NCI-H748 treated with DMSO at 0.1 percent for 48 hours (cell line): ENCODE measurements at places on chromosomes 6 and 20.

DNA sequence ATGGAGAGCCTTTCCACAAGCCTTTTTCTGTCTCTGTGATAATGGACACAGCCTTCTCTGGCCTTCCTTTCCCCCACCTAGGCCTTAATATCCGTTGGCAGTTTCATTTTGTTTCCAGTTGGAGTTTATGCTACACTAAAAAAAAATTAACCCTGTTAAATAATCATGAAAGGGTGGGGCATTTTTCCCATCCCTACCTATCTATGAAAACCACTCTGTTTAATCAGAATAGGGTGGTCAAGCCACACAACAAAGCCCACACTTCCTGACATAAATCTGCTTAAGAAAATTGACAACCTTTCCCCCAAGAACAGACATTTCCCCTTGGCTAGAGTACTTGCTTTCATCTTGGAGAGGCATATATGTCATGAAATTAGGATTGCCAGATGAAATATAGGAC lies 14.2 kb downstream of the TXLNB start:
- no peak for DNase-seq

DNA sequence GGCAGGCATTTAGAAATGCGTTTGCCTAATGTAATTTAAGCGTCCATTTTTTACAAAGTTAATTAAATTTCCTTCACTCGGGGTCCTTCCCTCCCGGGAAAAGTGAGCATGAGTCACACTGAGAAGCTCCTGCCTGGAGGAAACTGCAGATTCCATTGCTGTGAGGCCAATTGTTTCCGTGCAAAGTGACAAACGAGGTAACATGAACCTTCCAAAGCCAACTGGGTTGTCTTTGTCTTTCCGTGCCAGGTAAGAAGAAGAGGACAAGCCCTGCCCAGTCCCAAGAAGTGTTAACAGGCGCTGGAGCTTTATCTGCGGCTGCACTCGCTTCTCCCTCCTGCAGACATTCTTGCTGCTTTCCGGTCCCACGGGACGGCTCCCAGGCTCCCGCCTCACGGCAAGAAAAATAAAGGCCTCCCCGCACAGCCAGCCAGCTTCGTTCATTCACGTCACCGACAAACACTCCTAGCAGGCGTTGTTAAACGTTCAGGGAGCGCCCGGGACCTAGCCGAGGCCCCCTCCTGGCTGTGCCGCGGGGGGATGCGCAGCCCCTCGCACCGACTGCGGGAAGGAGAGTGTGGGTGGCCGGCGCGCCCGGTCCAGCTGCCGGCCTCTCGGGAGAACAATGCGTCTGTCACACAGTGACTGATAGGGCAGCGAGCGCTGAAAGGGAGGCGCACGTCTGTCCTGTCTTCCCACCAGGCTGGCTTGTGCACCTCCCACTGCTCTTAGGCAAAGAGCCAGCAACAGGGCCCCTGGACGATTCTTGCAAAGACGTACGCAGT lies 61.5 kb upstream of the HDDC2 start:
- DNase-seq: peak; percentile 63

- DNase-seq: no peak
Measured at GRCh38 chr20:3014179-3014578, 29.2 kb upstream of the GNRH2 start.

- no peak for DNase-seq
Measured at GRCh38 chr20:25744261-25744660, 47.6 kb upstream of the ZNF337 start.

- no peak for DNase-seq
Measured at GRCh38 chr6:34285448-34286164, 36.8 kb upstream of the SMIM29 start.

DNA sequence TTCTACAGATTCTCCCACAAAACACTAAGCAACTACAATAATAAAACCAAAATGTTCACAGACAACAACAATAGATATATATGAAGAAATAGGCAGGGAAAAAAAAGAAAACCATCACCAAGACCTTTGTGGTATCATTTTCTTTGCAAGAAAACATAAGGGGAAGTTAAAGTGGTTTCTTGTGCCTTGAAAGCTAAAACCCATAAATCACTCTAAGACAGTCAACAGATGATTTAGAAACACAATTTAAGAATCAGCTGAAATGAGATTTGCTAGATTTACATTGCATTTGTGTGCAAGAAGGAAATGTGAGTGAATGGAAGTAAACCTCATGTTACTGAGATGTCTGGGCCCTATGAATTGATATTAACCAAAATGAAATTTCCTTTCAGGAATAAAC lies 1265.4 kb upstream of the GJE1 start:
- DNase-seq: no peak

GRCh38 chr6:149223120-149223903 lies 94.2 kb upstream of the TAB2 start:
- DNase-seq: no peak

DNA sequence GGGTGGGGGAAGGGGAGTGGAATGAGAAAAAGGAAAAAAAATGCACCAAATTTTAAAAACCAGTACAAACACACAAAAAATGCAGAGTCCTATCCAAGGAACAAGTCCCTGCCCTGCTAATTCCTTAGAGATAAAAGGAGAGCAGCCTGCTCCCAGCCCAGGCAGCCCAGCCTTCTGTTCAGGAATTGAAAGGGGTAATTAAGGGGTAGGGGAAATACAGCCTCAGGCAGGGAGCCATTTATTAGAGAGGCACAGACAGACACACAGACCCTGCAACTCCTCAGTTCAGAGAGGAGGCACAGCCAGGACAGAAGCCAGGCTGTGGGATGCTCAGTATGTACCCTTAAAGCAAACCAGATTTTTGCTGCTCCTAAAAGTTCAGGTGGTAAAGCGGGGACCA lies 137.2 kb downstream of the EYA2 start:
- no peak for DNase-seq

DNA sequence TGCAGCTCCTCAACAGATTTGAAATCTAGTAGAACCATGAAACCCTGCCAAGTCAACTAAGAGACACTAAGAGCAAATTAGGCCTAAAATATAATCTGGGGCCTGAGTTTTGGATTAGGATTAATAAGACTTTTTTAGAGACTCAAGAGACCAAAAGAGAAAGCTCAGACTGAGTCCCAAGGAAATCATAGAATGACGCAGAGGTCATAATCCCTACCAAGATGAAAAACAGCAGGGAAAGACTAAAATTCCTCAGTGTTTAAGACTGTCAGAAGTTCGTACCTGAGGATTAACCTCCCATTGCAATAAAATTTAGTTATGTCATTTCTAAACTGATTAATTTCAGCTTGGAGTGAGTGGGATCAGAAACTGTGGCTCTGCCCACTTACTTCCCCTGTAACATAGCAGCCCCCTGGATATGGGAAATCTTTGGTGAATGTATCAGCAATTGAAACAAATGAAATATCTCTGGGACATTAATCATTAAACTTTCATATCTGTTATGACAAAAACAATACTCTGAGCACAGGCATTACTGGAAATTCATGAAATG lies 200.3 kb downstream of the EDN1 start:
- DNase-seq: no peak

GRCh38 chr6:31614075-31614619 lies 887 bp upstream of the AIF1 start:
- no peak for DNase-seq

DNA sequence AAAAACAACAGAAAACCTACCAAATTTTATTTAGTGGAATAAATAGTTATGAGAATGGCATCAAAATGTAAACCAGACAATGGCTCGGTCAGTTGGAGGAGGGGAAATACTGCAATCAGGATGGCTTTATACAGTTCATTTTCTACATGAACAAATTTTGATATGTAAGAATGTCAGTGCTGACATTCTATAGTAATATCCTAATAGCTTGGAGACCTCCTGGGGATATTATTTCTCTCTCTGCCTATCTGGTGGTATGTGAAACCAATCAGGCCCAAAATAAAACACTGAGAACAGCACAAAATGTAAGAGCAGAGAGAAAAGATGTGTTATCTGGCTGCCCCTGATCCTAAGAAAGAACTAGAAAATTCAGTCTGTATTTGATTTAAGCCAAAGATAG lies 327.7 kb downstream of the UBE3D start:
- DNase-seq: no peak

DNA sequence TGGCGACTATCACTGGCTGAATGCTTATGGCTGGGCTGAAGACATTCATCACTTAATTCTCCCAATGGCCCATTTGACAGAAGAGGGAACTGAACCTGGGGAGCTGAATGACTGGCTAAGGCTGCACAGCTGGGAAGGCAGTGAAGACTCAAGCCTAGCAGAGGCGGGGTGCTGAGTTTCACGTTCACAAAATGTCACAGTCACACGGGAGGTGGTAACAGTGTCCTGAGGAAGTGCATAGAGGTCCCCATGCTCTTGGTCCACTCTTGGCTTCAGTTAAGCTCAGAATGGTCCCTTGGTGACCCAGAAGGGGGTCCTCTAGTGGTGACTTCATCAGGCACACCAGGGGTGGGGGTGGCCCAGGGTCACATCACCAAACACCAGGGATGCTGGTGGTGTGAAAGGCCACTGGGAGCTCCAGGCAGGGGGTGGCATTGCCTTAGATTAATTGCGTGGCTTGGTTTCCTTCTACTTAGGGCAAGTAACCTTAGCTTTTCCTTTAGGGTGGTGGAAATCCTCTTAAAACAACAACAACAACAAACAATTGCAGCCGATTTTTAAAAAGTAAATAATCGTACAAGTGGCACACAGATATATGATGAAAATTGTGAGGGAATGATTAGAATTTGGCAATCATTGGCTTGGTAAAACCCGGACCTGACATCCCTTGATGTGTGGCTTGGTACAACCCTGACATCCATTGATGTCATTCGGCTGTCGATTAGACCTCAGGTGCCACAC lies 45.0 kb downstream of the SULF2 start:
- no peak for DNase-seq

GRCh38 chr20:17369506-17369905 lies 142.7 kb downstream of the PCSK2 start:
- no peak for DNase-seq

DNA sequence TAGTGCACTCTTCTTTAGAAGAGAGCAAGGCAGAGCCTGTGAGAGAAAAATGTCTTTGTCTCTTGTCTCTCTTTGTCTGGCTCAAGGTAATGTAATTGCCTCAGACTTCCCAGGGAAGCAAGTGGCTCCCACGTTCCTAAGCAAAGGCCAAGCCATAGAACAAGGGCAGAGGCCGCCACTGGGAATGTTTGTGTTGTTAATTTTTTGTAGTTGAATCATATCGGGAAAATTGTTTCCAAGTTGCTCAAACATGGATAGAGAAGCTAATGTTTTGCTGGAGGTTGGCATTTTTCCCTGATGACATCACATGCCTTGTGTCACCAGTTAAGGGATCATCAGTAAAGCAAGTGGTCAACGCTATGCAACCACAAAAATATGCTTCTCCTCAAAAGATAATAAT lies 211.5 kb upstream of the FOXA2 start:
- no peak for DNase-seq

DNA sequence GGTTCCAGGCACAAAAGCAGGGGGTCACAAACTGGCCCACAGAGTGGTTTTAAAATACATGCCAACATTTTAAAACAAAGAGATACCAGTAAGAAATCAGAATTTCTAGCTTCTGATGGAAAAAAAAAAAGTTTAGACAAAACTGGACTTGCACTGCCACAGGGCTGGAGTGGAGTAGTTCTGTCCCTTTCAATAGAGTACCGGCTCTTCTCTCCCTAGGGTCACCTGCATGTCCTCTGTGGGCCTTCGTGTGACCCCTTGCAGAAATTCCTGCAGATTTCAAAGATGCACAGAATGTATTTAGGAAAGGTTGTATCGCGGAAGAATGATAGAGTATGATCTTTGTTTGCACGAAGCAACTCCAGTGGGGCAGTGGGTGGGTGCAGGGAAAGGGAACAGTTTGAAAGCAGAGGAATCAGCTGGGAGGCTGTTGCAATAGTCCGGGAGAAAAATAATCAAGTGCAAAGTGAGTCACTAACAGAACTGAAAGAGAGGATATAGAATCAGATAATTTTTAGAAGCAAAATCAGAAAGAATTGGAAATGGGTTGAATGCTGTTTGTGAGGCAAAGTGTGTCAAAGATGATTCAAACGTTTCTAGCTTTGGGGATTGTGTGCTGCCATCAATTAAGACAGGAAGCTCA lies 97.3 kb upstream of the STXBP5 start:
- DNase-seq: no peak

DNA sequence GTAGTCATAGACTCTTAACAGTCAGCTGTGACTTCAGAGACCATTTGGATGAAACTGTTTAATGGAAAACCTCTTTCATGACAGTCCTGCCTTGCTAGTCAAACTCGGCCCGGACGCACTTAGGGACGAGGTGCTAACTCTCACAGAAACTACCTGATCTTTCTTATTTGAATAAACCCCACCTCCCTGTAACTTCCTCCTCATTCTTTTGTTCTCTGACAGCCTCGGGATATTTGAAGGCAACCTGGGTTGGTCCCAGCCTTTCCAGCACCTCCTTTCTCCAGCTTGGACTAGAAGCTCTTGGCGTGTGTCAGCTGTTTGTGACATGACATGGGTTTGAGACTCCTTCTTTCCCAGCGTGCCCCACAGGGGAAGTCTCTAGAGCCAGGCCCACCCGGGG lies 175.3 kb upstream of the EXOC2 start:
- DNase-seq: no peak

DNA sequence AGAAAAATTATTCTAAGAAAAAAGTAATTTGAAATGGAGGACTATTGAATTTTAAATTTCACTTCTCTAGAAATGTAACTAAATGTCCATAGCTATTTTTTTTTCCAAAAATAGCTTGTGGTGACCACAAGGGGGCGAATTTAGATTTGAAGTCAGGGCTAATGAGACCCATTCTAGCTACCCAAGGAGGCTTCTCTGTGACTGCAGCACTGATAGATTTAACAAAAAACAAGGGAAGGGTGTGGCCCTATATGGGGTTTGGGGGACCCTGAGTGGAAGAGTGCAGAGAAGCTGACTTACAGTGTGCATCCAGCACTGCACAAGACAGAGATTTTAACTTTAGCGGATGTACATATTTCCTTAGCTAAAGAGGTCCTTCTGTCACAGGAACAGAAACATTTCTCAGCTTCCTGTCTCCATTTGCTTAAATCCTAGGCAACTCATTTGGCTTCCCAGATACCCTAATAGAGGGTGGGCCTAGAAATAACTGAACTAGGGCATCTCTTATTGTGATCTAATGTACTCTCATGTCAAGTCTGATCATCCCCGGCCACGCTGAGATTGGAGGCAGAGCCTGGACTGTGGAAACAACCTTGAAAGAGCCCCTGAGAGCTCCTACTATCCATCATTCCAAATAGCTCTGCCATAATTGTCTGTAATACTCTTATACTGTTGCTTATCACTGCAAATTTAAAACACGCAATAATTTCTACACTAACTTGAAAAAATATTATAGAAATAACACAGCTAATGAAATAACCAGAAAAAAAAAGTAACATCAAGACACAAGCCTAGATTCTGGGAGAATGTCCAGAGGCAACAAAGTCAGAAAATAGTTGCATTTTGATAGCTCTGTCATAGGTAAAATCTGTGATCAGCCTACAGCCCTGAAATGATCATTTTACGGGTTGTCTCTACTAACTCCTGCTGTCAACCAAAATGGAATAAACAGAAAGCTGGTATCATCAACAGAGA lies 93.6 kb downstream of the SNAP91 start:
- DNase-seq: peak; percentile 34

- DNase-seq: peak; percentile 43
Measured at GRCh38 chr6:96014846-96015517, 792 bp upstream of the FUT9 start.

- no peak for DNase-seq
Measured at GRCh38 chr20:62716941-62717310, 8.3 kb downstream of the NTSR1 start.

- DNase-seq: no peak
Measured at GRCh38 chr20:43975096-43975768, 60.6 kb downstream of the TOX2 start.

- DNase-seq: peak; percentile 5
Measured at GRCh38 chr6:166005401-166005943, 162.2 kb downstream of the TBXT start.
